GM12865 (cell line): ENCODE measurements at places on chromosomes 5 and 9.

GRCh38 chr9:95507464-95508241 is 9.1 kb downstream of the PTCH1 start:
- peak; percentile 65 for DNase-seq

GRCh38 chr5:125793470-125793869 is 629.7 kb upstream of the GRAMD2B start:
- no peak for DNase-seq

DNA sequence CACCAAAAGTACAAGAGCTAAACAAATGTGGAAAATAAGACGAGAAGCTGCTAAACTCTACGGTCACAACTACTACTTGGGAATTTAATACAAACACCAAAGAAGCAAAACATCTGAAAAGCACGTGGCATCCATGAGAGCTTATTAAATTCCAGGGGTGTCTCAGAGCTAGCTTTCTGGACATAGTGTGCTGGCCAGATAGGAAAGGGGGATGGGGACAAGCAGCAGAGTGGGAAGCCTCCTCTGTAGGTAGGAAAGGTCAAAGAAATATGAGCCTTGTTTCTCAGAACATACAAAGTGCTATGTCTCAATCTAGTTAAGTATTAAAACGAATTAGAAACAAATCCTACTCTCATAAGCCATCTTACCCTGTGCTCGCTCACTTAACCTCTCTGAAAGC is 51.3 kb upstream of the GOLPH3 start:
- no peak for DNase-seq

DNA sequence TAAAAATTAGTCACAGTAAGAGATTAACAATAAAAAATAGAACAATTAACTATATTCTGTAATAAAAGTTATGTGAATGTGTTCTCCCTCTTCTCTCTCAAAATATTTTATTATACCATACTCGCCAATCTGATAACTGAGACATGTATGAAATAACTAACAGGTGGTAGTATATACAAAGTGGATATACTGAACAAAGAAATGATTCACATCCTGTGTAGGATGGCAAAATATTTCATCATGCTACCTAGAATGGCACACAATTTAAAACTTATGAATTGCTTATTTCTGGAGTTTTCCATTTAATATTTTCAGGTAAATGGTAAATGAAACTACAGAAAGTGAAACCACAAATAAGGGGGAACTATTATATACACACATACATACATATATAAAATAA is 152.5 kb downstream of the RNF180 start:
- no peak for DNase-seq

GRCh38 chr5:122179701-122180100 is 50.4 kb downstream of the ZNF474 start:
- DNase-seq: no peak

DNA sequence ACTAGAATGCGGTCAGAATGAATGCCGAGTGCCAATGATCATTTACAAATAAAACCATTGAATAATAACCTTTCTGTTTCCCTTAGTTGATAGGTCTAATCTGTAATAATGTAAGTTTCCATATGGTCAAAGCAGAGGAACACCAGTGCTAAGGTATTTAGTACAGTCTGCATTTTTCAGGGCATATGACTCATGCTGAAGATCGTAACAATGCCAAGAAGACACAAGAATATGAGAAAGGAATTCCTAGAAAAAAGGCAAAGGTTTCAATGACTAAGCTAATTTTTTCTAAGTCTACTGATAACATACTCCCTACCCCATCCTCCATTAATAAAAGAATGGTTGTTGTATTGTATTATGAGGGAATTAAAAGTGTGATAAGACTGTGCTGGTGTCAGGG is 2.8 kb downstream of the OR1L8 start:
- no peak for DNase-seq

DNA sequence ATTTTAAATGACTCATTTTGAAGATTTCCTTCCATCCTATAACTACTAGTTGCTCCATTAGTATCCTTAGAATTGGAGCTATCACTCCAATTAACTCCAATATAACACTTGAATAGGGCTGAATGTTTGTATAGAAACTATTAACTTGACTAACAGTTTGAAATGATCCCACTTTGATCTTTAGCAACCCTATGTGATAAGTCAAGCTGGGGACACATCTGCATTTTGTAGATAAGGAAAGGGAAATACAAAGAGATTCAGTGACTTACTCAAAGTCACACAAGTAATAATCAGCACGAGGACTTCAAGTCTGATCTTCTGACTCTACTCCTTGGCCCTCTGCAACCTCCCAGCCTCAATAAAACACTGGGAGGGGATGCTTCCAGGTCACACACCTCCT is 101.1 kb downstream of the TMEM215 start:
- no peak for DNase-seq

DNA sequence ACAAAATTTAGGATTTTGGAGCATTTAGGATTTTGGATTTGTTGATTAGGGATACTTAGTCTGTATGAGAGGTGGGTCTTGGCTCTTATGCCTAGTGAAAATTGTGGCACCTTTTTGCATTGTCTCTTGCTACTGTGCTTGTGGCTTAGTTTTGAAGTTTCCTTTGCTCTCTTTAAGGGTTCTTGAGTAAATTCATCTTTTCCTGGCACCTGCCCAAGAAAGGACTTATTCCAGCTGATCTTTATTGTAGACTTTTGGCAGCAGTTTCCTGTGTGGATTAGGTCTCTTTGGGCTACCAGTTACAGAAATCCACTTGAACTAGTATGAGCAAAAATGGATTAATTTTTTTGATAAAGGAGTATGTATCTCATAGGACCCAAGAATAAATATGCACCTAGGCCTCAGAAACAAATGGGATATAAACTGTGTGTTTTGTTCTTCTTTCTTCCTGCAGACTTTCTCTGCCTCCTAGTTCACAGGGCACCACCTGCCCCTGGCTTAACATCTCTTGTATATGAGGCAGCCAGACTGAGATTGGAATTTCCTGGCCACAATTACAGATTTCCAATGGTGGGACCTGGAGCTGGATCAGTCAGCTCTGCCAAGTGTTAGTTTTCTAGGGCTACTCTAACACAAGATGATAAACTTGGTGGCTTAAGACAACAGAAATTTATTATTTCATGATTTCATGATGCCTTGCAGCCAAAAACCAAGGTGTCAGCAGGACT is 44.6 kb downstream of the FOCAD start:
- DNase-seq: no peak

GRCh38 chr9:137199411-137200121 is 975 bp downstream of the TPRN start:
- no peak for DNase-seq

GRCh38 chr9:89225587-89225986 is 47.0 kb upstream of the SHC3 start:
- DNase-seq: no peak

- peak; percentile 74 for DNase-seq
These were observed 3.9 kb downstream of the STC2 start for GRCh38 chr5:173324115-173325001.

GRCh38 chr9:111161015-111161415 is 122.7 kb upstream of the LPAR1 start:
- no peak for DNase-seq

DNA sequence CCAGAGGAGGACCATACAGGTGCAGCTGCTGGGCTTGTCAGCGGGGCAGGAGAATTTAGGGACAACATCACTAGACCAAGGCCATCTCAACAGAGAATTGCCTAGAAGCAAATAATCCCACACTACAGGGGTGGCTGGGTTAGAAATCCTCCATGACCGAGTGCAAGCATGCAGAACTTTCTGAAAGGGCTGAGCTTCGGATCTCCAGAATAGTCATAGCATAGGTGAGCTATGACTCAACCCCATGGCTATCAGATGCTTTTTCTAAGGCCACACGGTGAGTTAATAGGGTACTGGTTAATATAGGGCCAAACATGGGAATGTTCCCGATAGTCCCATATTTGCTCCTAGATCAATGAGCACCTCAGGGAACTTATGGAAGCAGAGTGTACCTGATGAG is 4.2 kb downstream of the KCNIP1 start:
- peak; percentile 6 for DNase-seq

- no peak for DNase-seq
These were observed 7.0 kb upstream of the IZUMO3 start for GRCh38 chr9:24552526-24553182.

DNA sequence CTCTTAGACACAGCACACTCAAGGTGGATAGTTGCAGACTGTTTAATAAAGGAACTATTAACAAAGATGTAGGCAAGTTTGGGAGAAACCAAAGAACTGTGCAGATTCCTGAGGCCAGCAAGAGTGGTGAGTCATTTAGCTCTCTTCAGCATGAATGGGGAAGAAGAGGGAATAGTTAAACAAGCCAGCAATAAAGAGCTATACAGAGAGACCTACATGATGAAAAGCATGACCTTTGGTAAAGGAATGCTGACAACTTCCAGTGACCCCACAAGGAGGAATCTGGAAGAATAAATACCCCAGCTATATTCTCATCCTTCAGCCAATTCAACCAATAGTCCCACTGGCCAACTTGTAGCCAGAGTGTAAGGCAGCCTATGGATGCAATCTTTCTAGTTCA is 706.0 kb upstream of the GRAMD2B start:
- DNase-seq: no peak

GRCh38 chr5:83549674-83550073 is 78.1 kb downstream of the VCAN start:
- DNase-seq: no peak

DNA sequence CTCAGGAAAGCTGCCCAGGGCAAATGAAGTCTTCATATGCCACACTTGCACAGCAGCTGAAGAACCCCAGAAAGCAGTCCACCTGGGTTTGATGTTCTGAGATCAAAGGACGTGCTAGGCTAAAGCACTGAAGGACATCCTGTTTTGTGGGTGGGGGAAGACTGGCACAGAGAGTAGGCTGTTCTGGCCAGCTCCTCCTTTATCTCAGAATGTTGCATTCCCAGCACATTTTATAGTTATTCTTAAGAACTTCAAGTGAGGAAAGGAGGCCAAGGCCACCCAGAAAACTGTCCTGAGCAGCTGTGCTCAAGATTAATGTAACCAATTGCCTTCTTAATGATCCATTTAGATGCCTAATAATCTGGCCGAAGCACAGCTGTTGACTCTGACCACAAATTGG is 10.9 kb downstream of the SHOC1 start:
- no peak for DNase-seq

GRCh38 chr5:152689250-152689711 is 284.2 kb upstream of the NMUR2 start:
- no peak for DNase-seq

GRCh38 chr5:80205846-80206245 is 50.0 kb downstream of the SERINC5 start:
- no peak for DNase-seq

- no peak for DNase-seq
These were observed 262.4 kb upstream of the KIF2A start for GRCh38 chr5:62043289-62044280.

DNA sequence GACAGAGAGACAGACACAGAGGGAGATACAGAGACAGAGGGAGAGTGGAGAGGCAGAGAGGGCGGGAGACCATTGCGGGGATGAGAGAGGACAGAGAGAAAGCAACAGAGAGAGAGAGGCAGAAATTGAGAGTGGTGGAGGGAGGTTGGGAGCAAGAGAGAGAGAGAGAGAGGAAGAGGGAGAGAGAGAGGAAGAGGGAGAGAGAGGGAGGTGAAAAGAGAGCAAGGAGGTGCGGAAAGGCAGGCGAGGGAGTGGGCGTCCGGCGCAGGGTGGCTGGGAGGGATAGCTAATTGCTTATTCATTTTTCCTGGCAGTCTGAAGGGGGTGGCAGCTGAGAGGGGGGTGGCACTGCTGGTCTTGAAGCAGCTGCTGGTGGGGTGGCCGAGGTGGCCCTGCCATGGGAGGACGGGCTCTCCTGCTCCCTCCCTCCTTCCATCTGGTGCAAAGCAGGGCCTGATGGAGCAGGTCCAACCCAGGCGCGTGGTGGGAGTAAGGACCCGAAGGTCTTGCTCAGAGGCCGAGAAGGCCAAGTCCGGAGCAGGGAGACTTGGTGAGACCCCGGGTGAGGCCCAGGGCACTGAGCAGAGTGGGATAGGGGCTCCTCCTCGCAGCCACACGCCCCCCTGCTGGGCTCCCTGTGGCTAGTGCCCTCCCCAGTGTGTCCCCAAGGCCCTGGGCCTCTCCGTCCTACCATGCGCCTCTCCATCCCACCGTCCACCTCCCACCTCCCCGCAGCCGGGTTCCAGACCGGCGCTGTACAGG is 25.3 kb upstream of the RNU6ATAC start:
- DNase-seq: no peak

GRCh38 chr5:136120529-136120928 is 12.1 kb upstream of the SMAD5 start:
- no peak for DNase-seq

GRCh38 chr5:14447958-14448911 is 133.4 kb upstream of the OTULINL start:
- DNase-seq: peak; percentile 59

DNA sequence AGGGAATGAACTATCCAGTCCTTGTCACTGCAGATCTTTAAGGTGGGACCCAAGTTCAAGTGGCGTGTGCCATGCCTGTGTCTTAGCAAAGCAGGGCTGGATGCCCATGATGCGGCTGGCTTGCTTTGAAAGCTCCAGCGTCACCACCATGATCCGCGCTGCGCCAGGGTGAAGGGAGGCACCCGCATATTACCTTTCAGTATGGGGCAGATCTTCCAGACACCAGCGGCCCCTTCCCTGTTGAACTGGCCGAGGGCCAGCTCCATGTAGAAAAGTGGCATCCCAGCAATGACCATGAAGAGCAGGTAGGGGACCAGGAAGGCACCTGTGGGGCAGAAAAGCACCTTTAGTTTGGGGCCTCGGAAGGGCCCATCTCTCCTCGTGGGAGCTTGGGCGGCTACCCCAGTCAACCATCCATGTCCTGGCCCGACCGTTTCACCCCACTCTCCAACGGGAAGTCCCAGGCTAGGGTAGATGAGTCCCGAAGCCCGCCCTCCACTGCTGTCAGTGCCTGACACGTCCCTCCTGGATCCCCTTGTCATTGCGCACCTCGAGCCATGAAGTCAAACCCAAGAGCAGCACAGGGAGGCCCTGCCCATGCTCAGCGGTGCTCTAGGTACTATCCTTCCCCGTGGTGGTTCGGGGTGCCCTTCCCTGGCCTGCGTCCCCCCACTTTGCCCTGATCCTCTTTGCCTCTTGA is 3.9 kb downstream of the SLC6A3 start:
- DNase-seq: no peak

DNA sequence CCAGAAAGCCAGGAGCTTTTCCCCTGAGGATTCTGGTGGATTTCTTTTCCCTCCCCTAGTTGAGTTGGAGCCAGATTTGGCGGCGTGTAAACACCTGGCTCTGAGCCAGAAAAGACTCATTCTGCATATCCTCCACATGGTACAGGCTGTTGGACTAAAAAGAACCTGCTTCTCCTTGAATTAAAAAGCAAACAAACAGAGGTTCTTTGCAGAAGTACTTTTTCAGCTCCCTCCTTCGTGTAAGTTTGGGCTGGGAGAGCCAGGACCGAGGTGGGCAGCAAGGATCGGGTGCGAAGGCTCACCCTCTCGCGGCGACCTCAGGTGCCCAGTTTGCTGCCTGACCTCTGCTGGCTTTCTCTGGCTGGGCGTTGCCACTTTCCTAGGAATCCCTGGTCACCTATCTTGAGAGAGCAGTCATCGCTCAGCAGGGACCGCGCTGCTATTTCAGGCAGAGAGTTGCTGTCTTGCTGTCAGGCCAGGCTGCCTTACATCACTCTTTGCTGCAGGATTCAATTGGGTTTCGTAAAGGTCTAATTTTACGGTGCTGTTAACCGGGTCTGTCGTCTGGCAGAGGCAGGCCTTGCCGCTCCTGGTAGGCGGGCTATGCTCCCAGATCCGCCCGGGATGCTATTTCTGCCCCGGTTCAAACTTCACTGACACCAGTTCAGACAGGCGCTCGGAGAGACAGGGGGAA is 3.2 kb downstream of the PAPPA start:
- no peak for DNase-seq

GRCh38 chr5:100790170-100790665 is 112.9 kb downstream of the ST8SIA4 start:
- peak; percentile 58 for DNase-seq

- DNase-seq: no peak
These were observed 27.6 kb downstream of the PLEKHG4B start for GRCh38 chr5:119486-120097.
